ENCODE measurements at places on chromosomes 7 and 10.

GRCh38 chr10:83218205-83218604 is 921.1 kb upstream of the GHITM start:
- DNase-seq = peak; percentile 19

GRCh38 chr10:132526676-132527075 is 10.9 kb upstream of the INPP5A start:
- no peak for DNase-seq

- DNase-seq = no peak
Observed at GRCh38 chr10:65796472-65796871, 1129.4 kb upstream of the LRRTM3 start.

DNA sequence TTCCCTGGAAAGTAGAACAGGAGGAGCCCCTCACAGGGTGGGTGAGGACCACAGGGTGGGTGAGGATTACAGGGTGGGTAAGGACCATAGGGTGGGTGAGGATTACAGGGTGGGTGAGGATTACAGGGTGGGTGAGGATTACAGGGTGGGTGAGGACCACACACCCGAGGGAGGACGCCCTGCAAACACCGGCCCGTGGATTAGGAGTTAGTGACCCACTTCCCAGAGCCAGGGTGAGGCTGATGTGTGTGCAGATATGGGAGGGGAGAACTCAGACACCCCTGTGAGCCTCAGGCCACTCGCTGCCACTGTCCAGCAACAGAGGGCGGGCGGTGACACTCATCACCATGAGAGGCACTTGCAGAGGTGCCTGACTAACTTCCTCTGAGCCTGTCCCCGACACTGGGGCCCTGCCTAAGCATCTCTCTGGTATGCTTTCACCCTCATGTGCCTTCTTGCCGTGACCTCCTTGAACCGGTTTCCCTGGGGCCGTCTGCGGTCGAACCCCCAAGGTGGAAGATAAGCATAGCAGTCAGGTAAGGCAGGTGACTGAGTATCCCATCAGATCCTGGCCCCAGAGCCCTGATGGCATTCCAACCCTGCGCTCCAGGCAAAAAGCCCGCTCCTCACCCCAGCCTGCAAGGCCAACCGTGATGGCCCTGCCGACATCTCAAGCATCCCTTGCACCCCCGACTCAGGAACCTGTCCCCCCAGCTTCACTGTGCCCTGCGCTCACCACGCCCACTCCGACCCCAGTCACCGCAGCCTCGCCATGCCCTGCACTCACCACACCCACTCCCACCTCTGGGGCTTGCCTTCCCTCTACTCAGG is 74.1 kb downstream of the FAM53B start:
- DNase-seq = no peak

- DNase-seq = no peak
Observed at GRCh38 chr7:90474284-90475210, 5.1 kb downstream of the PTTG1IP2 start.

- no peak for DNase-seq
Observed at GRCh38 chr7:155752756-155753445, 59.4 kb downstream of the SHH start.

GRCh38 chr7:116228241-116228640 is 17.9 kb downstream of the TES start:
- no peak for DNase-seq

- peak; percentile 43 for DNase-seq
Observed at GRCh38 chr7:77696643-77697534, 630 bp downstream of the RSBN1L start.

GRCh38 chr10:76743169-76743568 is 894.4 kb downstream of the KCNMA1 start:
- no peak for DNase-seq

GRCh38 chr10:63454631-63455030 is 11.1 kb downstream of the JMJD1C start:
- no peak for DNase-seq

DNA sequence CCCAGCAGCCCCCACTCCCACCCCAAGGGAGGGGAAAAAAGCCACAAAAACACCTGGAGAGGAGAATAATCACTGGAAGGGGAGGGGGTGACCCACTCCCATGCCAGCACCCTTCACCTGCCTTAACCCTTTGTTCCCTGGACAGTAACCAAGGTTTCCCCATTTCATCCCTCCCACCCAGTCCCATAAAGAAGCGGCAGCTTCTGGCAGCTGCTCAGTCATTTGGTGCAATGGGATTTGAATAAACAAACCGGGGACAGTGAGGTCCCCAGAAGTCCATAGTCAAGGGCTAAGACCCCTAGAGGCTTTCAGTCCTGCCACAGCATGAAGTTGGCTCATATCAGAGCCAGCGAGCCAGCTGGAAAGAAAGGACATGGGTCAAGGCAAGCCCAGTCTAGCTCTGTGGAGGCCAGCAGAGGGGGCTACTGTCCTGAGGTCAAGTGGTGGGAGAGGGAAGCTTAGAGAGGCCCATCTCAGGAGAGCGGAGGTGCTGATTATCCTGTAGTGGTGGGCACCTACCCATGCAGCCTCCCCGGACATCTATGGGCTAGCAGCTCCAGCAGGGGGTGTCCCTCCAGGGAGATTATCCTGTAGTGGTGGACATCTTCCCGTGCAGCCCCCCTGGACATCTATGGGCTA is 58.9 kb upstream of the LBX1 start:
- DNase-seq = peak; percentile 70

DNA sequence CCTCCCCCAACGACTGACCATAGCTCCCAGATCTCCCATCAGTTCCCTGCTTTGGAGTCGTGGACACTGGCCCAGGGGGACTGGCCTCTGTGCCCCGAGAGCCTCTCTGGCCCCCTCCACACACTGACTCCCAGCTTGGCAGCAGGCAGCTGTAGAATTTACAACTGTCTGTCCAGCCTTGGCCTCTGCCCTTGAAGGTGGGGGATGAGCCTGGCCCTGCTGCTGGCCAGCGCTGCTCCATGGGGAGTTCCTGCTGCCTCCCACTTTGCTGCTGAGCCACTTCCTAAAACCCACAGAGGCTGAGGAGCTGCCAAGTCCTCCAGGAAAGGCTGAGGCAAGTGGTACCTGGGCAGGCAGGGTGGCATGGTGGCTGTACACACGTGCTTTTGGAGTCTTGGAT is 147.1 kb downstream of the WDR11 start:
- DNase-seq = no peak

- DNase-seq = no peak
Observed at GRCh38 chr7:115363916-115364315, 442.0 kb downstream of the MDFIC start.

DNA sequence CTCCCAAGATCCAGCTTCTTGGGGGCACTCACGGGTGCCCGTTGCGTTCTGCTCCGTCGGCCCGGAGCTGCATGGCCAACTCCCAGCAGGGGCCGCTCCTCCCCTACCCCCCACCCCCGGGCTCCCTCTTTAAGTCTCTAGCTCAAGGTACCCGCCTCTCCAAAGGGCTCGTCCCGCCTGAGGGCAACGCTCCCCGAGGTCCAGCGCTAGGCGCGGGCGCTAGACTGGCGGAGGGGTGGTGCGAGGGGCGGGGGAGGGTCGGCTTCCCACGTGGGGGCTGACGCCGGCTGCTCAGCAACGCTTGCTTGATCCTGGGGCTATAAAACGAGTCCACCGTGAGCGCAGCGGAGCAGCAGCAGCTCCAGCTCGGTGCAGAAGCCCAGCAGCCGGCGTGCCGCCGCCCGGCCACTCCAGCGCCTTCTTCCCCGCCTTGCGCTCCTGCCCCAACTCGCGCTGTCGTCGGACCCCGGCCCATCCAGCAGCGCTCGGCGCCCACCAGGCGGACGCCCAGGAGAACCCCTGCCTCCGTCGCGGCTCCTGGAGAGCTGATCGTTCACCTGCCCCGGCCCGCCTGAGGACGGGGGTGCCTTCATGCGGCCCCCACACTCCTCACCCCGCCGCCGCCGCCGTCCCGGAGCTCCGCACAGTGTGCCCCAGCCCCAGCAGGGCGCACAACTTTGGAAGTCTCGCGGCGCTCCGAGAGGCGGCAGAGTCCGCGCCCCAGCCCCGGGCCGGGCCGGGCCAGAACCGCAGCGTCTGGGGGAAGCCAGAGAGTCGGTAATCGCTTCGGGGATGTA is at the start of gene ADRA2A:
Gene ADRA2A (plus strand): TSS at position 348 of the 797 bp plus-strand sequence. CDS start 968 bp downstream, outside the sequence.
- peak; percentile 77 for DNase-seq

DNA sequence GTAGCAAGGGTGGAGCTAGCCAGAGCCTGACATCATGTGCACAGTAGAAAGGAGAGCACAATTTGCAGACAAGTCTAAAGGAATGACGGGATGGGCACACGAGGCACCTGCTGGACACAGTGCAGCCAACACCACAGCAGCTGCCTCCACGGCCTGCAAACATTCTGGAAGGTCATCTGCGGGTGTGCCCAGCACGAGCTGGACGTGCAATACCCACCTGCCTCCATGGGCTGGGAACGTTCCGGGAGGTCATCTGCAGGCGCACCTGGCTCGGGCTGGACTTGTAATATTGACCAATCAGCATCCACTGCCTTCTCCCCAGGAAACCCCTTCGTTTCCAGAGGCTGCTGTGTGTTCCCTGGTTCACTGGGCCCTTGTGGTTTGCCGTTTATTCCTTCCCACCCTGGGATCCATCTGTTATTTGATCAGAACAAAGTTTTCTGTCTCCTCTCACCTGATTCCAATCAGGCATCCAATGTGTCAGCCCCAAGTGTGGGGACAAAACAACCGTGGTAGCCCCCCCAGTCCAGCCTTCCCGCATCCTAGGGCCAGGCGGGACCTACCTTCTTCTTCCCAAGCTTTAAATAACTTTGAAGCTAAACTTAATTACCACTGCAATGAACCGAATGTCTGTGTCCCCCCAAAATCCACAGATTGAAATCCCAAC is 243.4 kb upstream of the PPP2R2D start:
- no peak for DNase-seq

- DNase-seq = peak; percentile 57
Observed at GRCh38 chr10:44382131-44382858, 2.6 kb downstream of the CXCL12 start.

DNA sequence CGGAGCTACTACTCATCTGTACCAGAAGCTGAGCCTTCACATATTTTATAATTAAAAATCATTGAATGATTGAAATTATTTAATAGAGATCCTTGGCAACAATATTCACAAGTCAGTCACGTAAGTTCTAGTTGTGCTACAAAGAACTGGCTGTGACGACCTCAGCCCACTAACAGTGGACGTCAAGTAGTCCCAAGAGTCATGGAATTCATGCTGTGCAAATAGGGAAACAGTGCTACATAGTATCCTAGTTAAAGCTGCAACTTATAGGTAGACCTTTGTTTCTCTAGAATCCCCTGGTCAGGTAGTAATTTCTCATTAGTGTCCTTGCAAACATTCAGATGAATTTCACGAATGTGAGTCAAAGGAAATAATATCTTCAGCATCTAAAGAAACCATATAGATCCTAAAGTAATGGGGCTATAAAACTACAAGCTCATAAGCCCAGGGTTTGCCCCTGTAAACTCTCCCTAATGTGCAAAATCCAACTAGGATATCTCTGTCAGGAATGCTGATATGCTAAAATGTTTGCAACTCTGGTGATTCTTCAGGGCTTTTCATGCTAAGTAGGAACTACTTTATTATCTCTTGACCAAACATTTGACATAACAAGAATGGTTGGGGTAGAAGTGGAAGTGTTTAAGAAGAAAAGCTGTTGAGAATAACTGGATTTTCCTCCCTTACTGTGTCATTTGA is 31.2 kb downstream of the CFAP69 start:
- DNase-seq = no peak

GRCh38 chr7:148719753-148720152 is 21.1 kb downstream of the CUL1 start:
- no peak for DNase-seq

DNA sequence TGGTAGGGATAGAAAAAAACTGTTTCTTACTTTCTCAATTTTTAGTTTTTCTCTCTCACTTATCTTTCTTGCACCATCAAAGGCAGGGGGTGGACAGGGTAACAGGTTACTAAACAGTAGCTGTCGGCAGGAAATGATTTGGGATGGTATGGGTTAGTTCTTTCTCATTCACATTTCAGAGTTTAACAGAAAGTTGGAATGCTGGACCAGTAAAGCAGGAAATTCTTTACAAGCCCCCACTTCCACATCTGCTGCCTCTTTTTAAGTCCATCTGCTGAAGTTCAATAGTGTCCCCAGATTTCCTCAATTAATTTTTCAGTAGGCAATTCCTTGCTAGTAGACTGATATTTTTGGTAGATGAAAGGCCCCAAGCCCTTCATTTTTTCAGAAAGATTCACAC is 23.3 kb downstream of the TWIST1 start:
- DNase-seq = no peak

DNA sequence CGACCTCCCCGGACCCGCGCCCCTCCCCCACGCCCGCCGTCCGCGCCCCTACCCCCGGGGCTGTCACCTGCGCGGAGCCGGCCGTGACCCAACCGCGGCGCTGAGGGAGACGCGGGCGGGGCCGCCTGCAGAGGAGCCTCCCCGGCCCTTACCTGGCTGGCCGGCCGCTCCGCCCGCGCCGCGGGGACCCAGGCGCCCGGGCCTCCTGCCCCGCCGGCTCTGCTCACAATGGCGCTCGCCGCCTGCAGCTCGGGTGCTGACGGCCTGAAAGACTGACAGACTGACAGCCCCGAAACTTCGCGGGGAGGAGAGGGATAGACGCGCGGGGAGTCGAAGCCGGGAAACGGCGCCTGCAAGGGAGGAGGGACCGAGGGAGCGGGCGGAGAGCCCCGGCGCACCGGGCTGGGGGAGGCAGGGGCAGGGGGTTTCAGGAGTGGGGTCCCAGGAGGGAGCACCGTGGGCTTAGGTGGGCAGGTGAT is 393 bp downstream of the ZNF467 start:
- peak; percentile 60 for DNase-seq

DNA sequence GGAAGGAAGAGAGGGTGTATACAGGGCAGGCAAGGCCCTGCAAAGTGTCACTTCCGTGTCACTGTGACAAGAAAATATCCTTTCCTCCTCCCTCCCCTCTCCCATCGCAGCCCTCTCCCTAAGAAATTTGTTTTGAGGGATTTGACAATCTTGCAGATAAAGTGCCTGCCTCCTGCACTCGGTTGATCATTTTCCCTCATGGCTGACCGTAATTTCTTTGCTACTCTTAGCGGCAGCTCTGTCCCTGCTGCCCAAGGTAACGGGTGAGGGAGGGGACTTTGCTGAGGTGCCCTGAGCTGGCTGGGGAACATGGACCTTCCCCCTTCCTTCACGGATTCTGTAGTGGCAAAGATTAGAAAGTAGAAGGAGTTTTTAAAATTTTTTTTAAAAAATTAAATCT is 179.1 kb downstream of the TCF7L2 start:
- DNase-seq = no peak

- DNase-seq = no peak
Observed at GRCh38 chr10:129727071-129727470, 237.0 kb downstream of the EBF3 start.

DNA sequence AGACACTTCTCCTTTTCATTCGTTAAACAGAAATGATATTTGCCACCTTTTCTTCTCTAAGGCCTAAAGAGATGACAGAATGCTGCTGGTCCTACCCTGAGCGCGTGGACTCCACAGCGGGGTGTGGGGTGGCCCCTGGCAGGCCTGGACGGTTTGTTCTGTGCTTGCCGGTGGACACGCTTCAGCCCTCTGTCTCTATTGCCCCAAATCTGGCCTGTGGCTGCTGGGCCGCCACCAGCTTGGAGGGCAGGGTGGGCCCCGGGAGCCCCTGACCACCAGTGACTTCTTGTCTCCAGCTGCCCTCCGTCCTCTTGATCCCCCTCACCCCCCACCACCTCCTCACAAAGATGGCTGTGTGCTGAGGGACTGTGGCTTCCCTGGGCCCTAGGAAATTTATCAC is 5.7 kb downstream of the CHST3 start:
- no peak for DNase-seq

Measured in iPS-NIHi11 (cell line).